ENCODE measurements at places on chromosomes 11 and 22. TPM values are rescaled to one million over a fixed set of nuclear protein-coding genes. Genes with fewer than 3 reads are reported as not detected.

NTM gene
- 0.08 TPM for total RNA-seq

LINC01488 gene
- 0.05 TPM for total RNA-seq

PLEKHA7 gene
- 6.1 TPM for total RNA-seq

TYR gene
- not detected for total RNA-seq

SLC2A11 gene
- 9.0 TPM for total RNA-seq

SCGB2A2 gene
- not detected for total RNA-seq

KRTAP5-2 gene
- total RNA-seq = not detected

VPREB3 gene
- 3.2 TPM for total RNA-seq

NAV2 gene
- total RNA-seq = 20.5 TPM
